T-cell (primary cell): ENCODE measurements at places on chromosomes 11 and 22. TPM values are rescaled to one million over a fixed set of nuclear protein-coding genes. Genes with fewer than 3 reads are reported as not detected.

GRCh38 chr22:21726650-21727049 is 8.9 kb downstream of the YPEL1 start:
- DNase-seq, result peak; percentile 3

SHANK2 gene
- total RNA-seq, result not detected

RGL4 gene
- 10.6 TPM for total RNA-seq

DNA sequence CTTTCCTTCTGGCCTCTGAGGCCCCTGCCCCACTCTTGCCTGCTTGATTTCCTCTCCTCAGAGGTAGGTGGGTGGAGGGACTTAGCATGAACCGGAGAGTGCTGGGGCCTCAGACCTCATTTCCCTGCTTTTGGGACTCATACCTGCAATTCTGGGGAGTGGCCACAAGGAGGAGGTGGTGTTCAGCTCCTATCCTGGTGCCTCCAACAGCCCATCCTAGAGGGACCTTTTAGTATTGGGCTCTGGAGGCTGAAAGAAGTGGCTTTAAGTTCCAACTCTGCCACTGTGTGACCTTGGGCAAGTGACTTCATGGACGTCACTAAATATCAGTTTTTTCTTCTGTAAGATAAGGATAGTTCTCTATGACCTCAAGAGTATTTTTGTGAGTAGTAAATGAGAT is 98.6 kb downstream of the KIAA1671 start:
- DNase-seq, result no peak

FJX1 gene
- total RNA-seq, result 0.23 TPM

GRCh38 chr22:49480896-49481658 is 346.6 kb downstream of the BRD1 start:
- DNase-seq, result no peak

DNA sequence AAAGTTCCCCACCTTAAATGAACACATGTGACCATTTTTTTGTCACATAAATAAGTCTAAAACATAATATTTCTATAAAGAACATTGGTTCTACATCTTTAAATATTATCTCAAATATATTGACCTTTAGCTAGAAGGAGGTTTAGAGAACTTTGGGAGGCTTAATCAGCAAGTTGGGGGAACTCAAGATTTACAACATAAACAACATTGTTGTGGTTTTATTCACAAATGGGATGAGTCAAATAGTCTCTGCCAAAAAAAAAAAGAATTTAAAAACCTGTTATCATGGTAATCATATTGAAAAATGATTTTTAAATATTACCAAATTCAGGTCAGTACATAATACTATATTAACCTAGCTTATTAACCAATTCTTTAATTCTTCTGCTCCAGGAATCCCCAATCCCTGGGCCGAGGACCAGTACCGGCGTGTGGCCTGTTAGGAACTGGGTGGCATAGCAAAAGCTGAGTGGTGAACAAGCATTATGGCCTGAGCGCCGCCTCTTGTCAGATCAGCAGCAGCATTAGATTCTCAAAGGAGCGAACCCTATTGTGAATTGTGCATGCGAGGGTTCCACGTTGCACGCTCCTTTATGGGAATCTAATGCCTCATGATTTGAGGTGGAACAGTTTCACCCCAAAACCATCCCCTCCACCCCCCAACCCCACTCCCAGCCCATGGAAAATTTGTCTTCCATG is 98.2 kb downstream of the RDX start:
- DNase-seq, result no peak

- DNase-seq, result no peak
Measured at GRCh38 chr22:17769013-17769715, 5.1 kb downstream of the BID start.
